Activated T-helper 1 cell treated with anti-CD3 and anti-CD28 coated beads, Interleukin-12 subunit alpha, Interleukin-12 subunit beta, Interleukin-2, Interleukin-4 antibody, amounts not matched to agents 30 ng/mL and 10 ng/mL and 1 ng/mL, durations not matched to agents 14 hours and 24 hours and 36 hours (primary cell): ENCODE measurements at places on chromosomes 6 and 20. TPM values are rescaled to one million over a fixed set of nuclear protein-coding genes. Genes with fewer than 3 reads are reported as not detected.

HSPA12B gene
- total RNA-seq = not detected in 2 replicates

BCAS1 gene
- not detected in 2 replicates for total RNA-seq

TBXT gene
- not detected in 2 replicates for total RNA-seq

MYCT1 gene
- not detected in 2 replicates for total RNA-seq

FUT9 gene
- total RNA-seq = not detected in 2 replicates
